ENCODE measurements at places on chromosomes 5 and 9.
A peak's percentile ranks its signal among the peaks of the same experiment; 100 is the strongest.

DNA sequence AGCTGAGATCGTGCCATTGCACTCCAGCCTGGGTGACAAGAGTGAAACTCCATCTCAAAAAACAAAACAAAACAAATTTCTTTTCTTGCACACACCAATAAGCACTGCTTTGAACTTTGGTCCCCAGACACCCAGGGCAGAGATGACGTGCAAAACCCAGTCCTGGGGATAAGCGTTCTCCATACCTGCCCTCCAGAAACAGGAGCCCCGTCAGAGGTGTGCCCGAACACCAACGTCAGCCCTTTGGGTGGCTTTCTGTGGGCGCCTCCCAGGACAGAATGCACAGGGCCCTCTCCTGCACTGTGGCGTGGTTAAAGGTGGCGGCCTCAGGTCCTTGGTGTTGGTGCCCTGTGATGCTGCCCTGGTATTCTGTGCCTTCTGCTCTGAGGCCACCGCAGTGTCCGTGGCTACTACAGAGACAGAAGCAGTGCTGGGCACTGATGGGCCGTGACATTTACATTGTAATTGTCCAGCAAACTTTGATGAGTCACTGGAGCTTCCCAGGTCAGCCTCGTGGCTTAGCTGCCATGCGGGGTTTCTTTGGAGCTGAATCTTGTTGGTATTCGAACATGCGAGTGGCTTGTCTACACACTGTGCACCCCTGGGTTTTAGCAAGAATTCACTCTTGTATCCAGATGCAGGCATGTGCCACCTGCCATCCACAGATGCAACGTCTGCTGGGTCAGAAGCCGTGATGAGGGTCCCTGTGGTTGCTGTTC lies 9.8 kb downstream of the PPP1R26 start:
- DNase-seq = no peak

- no peak for DNase-seq
Measured at GRCh38 chr5:10306806-10307205, 896 bp downstream of the CMBL start.

GRCh38 chr9:127871531-127871930 lies 5.9 kb downstream of the AK1 start:
- no peak for DNase-seq

DNA sequence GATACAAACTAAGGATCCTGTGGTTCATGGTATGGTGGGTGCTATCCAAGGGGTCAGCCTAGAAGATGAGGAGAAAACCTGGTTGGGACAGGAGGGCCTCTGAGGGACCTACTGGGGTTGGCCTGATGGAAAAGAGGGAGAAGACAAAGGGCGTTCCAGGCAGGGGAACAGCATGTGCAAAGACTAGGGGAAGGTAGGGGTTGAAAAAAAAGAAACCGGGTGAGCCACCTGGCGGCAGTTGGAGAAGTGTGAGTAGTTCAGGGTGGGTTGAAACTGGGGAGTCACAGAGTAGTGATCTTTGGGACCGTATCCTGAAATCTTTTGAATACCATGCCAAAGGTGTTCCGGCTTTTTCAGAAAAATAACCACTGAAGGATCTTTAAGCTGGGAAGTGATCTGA lies 8.7 kb upstream of the GABRP start:
- DNase-seq = no peak

GRCh38 chr5:6246820-6247437 lies 131.4 kb downstream of the MED10 start:
- no peak for DNase-seq

DNA sequence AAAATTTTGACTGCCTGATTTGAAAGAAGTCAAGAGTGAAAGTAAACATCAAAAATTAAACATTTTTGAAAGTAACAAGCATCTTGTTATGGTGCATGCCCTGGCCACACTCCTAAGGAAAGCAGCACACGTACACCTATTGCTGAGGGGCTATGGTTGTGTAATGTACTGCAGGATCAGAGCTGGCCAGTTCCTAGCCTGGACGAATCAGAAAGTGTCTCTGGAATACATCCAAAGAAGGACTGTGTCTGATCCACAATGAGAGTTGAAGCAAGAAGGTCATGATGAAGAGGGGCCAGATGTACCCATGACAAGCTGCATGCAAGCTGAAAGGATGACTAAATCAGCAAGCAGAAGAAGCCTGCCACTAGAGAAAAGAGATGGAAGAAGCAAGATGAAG lies 618.2 kb downstream of the TLE1 start:
- DNase-seq = no peak

DNA sequence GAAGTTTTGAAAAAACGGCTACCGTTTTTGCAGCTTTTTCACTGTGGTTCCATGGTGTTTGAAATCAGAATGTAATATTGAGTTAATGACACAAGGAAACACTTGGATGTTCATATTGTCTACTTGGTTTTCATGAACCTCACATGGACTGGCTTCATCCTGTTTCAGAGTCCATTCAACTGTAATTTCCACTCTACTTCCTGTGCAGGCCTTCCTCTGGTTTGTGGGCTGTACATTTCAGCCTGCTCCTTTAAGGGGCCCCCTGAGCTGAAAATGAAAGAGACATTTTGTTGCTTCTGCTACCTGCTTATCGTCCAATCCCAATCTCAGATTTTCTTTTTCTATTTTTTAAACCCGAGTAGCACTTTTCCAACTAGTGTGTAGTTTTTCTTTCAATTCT lies 41.8 kb upstream of the CDKN2B start:
- no peak for DNase-seq

GRCh38 chr5:158591301-158591863 lies 508.3 kb downstream of the EBF1 start:
- DNase-seq = no peak

DNA sequence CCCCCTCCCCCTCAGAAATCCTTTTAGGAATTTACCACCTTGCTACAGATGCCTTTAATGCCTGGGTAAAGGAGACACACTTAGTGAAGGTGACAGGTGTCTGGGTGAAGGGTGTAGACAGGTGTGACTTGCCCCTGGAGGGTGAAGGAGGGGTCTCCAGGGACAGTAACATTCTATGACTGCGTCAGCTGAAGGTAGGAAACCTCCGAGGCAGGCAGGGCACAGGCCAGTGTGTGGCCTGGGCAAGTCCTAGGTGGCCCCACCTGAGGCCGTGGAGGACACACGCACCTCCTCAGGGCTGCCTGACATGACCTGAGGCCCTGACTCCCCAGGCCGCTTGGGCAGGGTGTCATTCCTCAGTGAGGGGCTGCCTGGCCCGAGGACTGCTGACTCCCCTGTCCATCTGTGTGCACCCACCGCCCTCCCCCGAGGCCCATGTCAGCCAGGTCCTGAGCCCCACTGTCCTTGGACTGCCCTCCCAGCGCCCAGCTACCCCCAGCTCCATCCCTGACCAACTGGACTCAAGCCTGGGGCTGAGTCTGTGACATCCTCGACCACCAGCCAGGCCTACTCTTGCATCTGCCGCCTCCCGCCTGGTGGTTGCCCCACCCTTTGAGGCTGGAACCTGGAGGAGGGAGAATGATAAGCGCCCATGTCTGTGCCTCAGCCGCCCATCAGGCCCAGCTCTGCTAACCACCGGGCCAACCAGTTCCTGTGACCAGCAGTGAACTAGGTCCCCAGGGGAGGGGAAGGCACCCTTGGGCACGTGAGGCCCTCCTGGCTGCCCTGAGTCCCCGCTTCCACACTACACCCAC lies 18.4 kb downstream of the CARD19 start:
- DNase-seq = no peak

DNA sequence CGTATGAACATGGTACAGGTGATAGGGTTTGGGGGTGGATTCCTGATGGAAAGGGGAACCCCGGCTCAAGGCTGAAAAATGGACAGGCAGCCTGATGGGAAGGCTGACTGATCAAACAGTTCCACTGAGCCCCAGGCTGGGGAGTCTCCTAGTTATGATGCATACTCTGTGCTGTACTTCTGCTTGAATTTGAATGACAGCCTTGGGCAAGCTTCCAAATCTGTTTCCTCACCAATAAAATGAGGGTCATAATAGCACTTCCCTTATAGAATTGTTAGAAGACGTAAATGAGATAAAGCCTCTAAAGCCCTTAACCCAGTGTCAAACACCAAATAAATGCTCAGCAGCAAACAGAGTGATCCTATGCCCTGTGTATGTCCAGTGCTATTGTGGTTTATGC lies 478.5 kb upstream of the DMAC1 start:
- no peak for DNase-seq

DNA sequence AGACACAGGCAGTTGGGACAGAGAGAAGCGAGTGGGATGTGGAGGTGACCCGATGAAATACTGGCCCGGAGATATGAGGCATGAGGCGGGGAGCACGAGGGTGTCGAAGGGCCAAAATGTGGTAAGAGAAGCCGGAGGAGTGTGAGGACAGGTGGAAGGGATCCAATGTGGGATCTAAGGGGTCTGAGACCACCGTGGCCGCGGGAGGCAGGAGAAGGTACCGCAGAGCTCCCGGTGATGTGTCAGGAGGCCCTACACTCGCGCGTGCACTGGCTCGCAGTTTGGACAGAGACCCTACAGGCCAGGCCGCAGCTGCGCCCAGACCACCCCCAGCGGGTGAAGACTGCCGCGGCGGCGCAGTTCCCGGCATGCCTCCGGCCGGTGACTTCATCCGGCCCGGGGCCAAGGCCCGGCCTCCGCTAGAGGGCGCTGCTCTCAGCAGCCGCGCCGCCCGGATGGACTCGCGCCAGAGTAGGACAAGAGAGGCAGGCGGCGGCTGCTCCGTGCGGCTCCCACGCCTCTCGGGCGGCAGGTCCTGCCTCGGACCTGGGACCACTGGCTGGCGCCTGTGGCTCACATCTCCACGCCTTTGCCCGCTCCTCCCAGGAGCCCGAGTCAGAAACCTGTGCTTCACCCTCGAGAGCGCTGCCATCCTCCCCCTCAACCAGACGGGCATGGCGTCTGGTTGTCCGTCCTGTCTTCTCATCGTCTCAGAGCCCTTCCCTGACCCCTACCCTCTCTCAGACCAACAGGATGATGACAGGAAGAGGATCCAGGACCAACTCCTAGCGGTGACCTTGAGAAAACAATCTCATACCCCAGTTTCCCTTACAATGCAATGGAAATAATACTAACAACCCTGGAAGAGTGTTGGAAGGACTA lies 35.4 kb upstream of the STING1 start:
- DNase-seq = peak; percentile 59

- DNase-seq = no peak
Measured at GRCh38 chr5:146475190-146475780, 28.2 kb downstream of the TCERG1 start.

DNA sequence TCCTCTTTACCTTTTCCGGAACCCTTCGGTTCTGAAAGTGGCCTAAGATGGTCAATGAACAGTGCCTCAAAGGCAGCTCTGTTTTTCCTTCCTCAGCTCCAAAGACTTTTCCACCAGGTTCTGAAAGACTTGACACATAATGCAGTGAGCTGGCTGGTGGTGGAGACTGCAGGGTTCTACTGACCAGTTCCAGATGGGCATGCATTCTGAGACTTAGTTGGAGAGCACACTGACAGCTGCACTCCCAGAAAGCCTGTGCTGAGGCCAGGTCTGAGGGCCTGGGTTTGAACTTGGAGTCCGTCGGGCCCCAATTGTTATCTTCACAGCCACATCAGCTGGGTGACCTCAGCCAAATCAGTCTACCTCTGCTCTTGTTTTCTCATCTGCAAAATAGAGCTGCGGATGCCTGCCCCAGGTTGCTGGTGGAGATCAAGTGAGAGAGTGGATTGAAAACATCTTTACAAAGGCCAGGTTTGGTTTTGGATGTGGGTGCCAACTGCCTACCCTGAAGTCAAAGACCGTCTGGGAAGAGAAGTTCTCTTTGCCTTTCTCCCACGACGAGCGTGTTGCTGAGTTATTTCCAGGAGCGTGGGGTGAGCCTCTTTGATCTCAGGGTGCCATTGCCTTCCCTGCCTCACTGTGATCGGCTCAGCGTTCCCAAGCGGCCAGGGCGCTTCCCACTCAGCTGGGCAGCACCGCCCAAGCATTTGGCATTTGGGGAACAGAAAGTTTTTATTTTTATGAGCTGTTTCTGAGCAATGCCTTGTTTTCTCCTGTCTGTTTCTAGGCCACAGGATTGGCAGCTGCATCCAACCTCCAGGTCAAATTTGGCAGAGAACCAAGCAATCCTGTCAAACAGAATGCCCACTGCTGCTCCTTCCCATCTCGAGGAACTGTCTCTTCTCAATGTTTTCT lies 54.9 kb downstream of the RAD23B start:
- DNase-seq = no peak

- DNase-seq = no peak
Measured at GRCh38 chr5:14464096-14464495, 117.5 kb upstream of the OTULINL start.

- DNase-seq = no peak
Measured at GRCh38 chr5:147382776-147383175, 127.1 kb downstream of the DPYSL3 start.

DNA sequence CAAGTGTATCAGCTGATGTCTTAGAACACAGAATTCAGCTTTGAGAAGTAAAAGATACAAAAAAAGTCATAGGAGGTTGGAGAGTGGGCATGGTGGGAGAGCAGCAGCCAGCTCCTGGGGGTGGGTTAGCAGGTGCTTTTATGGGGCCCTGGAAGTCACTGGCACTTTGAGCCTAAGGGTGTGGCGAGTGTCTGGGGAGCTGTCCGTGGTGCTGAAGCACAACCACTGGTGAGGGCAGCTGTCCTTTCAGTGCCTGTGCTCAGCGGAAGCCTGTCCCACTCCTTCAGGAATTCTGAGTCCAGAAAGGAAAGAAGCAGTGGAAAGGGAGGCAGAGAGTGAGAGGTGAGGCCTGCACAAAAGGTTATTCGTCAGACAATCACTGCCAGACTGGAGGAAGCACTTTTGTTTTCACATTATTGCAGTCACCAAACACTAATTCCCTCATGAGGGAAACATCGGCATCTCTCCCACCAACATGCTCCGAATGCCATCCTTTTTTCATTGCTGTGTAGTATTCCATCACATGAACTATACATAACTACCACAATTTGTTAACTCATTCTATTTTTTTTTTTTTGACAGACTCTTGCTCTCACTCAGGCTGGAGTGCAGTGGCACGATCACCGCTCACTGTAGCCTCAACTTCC lies 59.4 kb upstream of the RAPGEF1 start:
- peak; percentile 43 for DNase-seq

GRCh38 chr5:158525663-158526062 lies 574.1 kb downstream of the EBF1 start:
- DNase-seq = no peak

Measured in activated CD8-positive, alpha-beta memory T cell treated with anti-CD3 and anti-CD28 coated beads for 1 hour (primary cell).